ENCODE measurements at places on chromosomes 5 and 9.

- no peak for DNase-seq
Measured at GRCh38 chr9:124680049-124680448, 91.1 kb downstream of the NR6A1 start.

GRCh38 chr5:181035991-181036815 lies 3.9 kb upstream of the BTNL9 start:
- DNase-seq = no peak

GRCh38 chr5:116044073-116044472 lies 11.8 kb downstream of the ARL14EPL start:
- DNase-seq = no peak

GRCh38 chr5:133396187-133396741 lies 216.1 kb downstream of the FSTL4 start:
- no peak for DNase-seq
